Activated CD4-positive, alpha-beta T cell treated with anti-CD3 and anti-CD28 coated beads, Interleukin-2, amount 50 U/mL, for 4 hours (primary cell): ENCODE measurements at places on chromosomes 2 and 18.
A peak's percentile ranks its signal among the peaks of the same experiment; 100 is the strongest.

DNA sequence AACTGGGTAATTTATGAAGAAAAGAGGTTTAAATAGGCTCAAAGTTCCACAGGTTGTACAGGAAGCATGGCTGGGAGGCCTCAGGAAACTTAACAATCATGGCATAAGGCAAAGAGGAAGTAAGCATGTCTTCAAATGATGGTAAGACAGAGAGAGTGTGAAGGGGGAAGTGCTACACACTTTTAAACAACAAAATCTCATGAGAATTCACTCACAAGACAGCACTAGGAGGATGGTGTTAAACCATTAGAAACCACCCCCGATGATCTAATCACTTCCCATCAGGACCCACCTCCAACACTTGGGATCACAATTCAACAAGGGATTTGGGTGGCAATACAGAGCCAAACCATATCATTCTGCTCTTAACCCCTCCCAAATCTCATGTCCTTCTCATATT is 34.9 kb downstream of the CFAP210 start:
- no peak for DNase-seq

GRCh38 chr2:171347591-171348032 is 86.2 kb downstream of the METTL8 start:
- DNase-seq: peak; percentile 4

- no peak for DNase-seq
These were observed 1.0 kb upstream of the HDAC4 start for GRCh38 chr2:239401881-239402233.

DNA sequence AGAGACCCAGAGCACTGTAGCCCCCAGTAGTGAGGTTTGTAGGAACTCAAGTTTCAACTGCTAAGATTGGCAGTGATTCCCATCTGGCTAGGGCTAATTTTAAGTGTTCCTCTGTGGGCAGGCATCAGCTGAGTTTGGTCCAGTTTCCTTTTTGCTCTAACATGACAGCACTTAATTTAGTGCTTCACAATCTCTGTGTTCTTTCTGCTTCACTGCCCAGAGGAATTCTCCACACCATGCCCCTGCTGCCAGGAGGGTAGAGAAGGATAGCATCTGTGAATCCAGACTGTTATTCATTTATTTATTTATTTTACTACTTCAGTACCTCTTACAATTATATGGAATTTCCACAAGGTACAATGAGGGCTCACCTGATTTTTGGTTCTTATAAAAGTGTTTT is 549.9 kb upstream of the FSIP2 start:
- DNase-seq: no peak

DNA sequence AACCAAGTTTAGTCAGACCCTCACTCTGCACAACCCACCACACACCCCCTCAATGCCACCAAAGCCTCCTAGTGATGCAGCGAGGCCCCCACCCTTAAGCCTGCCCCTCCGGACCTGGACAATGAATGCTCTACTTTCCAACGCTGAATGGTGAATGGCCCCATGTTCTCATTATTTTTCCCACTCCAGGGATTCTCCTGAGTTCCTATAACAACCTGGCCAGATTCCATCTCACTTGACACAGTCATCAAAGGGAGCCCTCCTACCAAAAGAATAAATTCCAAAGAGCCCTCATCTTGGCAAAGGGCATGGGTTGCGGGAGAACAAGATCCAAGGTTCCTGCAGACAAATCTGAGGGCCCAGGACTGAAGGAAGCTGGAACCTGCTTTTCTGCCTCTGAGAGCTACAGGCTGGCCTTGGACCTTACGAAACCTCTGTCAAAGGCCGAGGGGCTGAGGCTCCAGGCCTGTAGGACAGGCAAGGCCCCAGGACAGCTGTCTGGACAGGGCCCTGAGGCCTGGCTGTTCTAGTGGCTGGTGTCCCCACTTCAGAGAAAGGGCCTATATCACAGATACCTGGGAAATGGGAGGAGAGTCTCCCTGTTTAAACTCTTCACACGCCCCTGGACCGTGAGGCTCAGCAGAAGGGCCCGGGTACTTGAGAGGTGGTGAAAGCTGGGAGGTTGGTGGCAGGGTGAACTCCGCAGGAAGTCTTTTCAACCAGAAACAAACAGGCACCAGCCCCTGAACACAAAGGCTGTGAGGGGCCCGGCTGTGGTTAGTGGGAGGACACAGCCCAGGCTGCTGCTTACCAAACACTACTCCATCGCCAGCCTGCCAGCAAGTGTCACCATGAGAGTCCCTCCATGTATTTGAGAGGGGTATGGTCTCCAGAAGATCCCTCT is 27.3 kb downstream of the SFXN5 start:
- no peak for DNase-seq

- DNase-seq: no peak
These were observed 593 bp downstream of the SP140L start for GRCh38 chr2:230327418-230328154.

GRCh38 chr2:44942304-44943030 is 965 bp downstream of the SIX3 start:
- no peak for DNase-seq

DNA sequence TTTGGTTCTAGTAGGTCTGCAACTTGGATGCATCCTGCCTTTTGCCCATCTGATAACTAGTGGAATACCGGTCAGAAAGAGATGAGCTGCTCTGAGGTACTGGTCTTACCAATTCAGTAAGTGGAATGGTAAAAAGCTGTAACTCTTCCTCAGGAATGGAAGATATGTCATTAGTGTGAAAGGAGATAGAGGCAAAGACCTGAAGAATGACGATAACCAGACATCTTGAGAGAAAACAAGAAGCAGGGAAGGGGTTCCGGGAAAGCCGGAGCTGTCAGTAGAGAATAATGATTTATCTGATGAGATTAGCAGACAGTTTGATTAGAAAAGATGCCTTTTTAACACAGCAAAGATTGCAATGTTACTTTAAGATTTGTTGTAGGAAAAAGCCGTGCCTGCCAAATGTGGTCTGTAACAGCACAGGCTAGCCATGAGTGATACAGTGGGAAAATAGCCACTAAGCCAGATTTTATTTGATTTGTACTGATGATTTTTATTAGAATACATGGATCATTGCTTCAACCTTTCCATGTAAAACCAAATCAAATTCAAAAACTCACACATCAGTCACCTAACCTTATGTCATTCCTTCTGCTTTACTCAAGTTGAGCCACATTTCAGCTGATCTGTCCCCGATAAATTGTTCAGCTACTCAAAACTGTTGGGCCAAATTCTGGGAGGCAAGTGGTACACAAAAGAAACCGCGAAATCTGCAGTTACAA is 110.0 kb downstream of the TCF4 start:
- DNase-seq: no peak

GRCh38 chr2:150370561-150370960 is 116.9 kb downstream of the RND3 start:
- DNase-seq: no peak

- no peak for DNase-seq
These were observed 28.5 kb upstream of the TNS1 start for GRCh38 chr2:218031261-218031660.

GRCh38 chr18:3139406-3139805 is 80.4 kb downstream of the MYOM1 start:
- DNase-seq: no peak

DNA sequence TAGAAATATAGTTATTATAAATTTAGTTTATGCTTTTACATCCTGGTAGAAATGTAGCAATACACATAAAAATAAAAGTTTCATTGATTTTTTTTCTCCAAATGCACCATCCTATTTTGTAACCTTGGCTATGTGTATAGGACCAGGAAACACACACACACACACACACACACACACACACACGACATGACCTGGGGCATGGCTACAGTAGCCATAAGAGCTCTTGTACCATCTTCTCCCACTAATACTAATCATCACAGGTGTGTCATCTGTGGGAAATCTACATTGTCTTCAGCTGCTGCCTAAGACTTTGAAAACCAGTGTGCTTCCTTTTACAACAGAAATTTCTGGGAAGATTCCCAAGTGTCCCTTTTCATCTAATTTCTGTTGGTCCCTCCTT is 144.3 kb downstream of the MCFD2 start:
- DNase-seq: no peak

DNA sequence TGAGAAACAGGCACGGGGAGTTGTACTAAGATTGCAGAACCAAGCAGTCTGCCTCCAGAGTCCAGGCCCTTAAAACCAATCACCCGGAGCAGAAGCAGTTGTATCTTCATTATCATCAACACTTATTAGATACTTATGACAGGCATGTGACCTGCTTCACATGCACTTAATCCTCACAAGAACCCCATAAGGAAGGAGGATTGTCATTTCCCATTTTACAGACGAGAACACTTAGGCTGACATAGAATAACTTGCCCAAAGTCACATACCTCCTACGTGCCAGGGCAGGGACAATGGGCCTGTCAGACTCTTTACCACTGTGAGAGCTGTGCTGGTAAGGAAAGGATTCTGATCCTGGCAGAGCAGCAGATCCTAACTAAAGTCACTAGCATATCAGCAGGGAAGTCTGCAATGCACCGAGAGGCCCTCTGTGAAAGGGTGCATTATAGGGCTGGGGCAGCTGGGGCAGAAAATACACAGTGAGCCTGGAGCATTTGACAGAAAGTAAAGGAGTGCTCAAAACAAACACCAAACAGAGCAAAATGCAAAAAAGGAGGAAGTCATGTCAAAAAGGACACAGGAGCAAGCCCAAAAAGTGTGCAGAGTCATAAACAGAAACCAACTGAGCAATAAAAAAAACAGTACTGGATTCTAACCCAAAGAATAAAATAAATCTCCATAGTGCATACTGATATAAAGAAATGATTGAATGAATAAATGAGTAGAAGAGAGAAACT is 55.9 kb upstream of the SP3 start:
- no peak for DNase-seq

GRCh38 chr2:80001701-80002101 is 302.9 kb downstream of the LRRTM1 start:
- DNase-seq: no peak

GRCh38 chr2:233503481-233503880 is 63.1 kb downstream of the USP40 start:
- no peak for DNase-seq

DNA sequence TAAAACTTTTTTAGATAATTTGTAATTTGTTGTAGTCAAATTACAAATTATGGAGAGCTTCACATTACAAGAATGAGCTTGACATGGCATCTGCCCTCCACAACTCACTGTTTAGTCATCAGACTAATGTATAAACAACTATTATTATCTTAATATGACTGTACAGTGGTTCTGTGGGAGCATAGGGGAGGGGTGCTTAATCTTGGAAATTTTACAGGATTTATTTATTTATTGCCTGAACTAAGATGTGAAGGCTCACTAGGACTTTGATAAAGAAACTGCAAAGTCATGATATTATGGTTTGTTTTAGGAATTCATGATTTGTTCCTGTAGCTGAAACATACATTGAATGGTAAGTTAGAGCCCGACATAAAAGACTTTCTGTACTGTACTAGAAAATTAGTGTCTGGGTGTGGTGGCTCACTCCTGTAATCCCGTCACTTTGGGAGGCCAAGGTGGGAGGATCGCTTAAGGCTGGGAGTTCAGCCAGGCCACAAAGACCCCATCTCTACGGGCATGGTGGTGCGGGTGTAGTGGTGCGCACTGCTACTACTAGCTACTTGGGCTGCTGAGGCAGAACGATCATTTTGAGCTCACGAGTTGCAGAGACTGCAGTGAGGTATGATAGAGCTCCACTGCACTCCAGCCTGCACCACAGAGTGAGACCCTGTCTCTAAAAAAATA is 2.1 kb downstream of the MARCHF7 start:
- DNase-seq: no peak
